ENCODE measurements at places on chromosomes 1 and 21.

- no peak for DNase-seq
Measured at GRCh38 chr1:53777272-53777671, 38.3 kb upstream of the GLIS1 start.

DNA sequence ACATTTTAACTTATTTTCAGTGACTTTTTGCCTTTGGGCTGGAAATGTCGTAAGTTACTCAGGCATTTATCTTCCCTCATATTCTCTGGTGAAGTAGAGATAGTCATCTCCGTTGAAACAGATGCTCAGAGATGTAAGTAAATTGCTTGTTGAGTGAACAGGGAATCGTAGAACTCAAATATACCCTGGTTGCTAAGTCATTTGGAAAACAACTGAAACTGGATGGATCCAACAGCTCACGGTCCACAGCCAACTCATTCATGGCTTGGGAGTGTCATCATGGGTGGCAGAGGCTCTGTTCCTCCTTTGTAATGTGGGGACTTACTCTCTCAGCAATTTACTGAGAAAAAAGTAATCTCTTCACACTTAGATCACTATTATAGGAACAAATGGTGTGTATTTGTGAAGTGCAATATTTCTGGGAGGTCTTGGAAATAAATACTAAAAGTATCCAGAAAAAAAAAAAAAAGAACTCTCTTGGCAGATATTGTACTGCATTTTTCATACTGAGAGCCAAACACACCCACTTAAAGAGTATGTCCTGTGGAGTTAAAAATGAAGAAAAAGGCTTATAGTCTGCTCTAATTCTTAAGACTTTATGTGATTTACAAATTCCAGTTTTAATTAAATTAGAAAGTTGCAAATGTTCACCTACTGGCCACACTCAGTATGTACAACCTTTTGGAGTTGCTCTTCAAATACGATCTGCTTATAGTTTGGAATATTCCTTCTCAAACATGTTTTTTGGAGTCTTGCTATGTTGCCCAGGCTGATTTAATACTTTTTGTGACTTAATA is 107.4 kb downstream of the LEPR start:
- DNase-seq: peak; percentile 8

GRCh38 chr1:202836623-202837403 is 26.1 kb downstream of the PCAT6 start:
- DNase-seq: peak; percentile 32

- DNase-seq: no peak
Measured at GRCh38 chr1:231939118-231939517, 312.5 kb downstream of the DISC1 start.

DNA sequence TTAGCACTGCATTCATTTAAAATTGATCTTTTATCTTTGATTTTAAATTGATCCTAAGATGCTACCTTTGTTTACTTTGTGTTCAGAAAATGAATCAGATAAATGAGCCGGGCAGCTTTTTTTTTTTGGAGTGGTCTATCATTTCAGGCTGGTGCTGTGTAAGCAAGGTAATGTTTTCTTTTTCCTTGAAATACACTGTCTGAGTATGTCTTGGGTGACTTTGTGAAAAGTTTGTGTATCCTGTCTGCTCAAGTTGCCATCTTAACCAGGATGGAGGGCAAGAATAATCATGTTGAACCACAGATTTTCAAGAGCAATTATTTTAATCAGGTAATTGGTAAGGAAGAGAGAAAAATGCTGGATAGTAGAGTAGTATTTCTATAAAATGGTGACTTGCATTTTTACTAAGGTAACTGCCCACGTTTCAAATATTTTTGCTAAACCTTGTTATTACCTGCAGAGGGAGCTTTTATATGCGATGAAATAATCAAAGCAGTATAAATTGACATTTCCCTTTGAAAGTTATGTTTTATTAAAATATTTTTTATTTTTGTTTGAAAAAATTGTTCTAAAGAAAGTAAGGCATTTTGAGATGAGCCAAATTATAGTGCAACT is 11.1 kb downstream of the ADGRL2 start:
- DNase-seq: no peak

Measured in urinary bladder (tissue), 4 donors.